Activated CD4-positive, alpha-beta memory T cell treated with anti-CD3 and anti-CD28 coated beads for 36 hours (primary cell): ENCODE measurements at places on chromosomes 3 and 15. TPM values are rescaled to one million over a fixed set of nuclear protein-coding genes. Genes with fewer than 3 reads are reported as not detected.

PARP15 gene
- total RNA-seq: 9.1 TPM

ACOX2 gene
- not detected for total RNA-seq

PLA2G4E gene
- total RNA-seq: not detected

CCDC191 gene
- total RNA-seq: 3.5 TPM

LRRC34 gene
- 2.8 TPM for total RNA-seq

PP2D1 gene
- not detected for total RNA-seq

DNA sequence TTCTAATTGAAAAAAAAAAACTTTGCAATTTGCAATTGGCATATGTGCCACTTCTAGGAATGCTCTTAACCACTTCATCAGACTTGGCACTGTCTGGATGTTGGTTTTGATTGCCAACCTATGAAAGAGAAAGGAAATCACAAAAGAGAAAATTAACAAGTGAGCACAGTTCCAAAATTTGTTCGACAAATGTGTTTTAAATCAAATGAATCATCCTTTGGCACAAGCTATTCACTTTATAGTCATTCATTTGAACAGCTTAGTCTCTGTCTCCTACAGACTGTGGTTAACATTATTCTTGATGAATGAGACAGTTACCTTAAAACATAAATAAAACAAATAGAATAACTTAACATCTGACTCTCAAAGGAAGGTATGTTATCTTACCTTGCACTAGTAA, 265.0 kb downstream of the EPHA3 start:
- no peaks in the 10 kb centered on the region for H3K36me3 ChIP-seq
- no peaks in the 10 kb centered on the region for H3K27me3 ChIP-seq
- H3K4me3 ChIP-seq: no peak overlapping the region
- no peak overlapping the region for H3K27ac ChIP-seq

DNA sequence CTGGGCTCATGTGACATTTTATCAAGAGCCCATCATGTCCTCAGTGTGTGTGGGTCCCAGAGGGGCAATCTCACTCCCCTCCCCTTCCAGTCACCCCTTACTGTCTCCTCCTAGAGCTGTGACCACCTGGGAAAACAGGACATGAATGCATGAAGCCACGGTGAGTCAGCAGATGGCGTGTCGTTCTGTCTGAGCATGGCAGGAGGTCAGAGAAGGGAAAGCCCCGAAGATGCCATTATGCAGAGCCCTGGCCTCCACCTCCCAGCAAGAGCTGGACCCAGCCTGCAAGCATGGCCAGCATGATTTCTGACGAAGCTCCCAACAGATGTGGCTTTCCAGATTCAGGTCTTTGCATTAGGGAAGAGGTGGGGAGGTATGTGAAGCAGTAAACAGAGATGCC, 118.5 kb downstream of the TLE3 start:
- H3K36me3 ChIP-seq: no peaks in the 10 kb centered on the region
- H3K4me1 ChIP-seq: no peaks in the 10 kb centered on the region
- peak; percentile 23 for DNase-seq
- no peak overlapping the region for H3K27ac ChIP-seq
- no peak overlapping the region for H3K4me3 ChIP-seq

DNA sequence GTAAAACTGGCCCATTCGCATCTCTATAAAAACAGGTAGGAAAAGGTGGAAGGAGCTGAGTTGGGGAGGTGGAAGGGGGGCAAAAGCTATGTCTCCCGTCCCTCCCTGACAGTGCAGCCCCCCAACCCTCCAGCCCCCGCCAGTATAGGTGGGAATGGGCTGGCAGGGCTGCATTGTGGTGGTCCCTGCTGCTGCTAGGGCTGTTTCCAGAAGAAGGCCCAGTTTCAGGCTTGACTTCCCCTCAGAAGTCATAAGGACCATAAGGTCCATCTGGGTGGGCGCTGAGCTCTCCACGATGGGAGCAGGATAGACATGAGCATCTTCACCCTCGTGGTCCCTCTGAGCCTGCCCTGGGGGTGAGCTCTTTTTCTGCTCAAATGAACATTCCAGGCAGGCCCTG, 44.2 kb downstream of the APBA2 start:
- H3K4me1 ChIP-seq: peaks cover 10% of the 10 kb centered on the region
- no peak overlapping the region for H3K27ac ChIP-seq
- no peak for DNase-seq
- no peaks in the 10 kb centered on the region for H3K36me3 ChIP-seq
